ENCODE measurements at places on chromosomes 1 and 21.
A peak's percentile ranks its signal among the peaks of the same experiment; 100 is the strongest.

GRCh38 chr1:45753248-45754037, 3.0 kb upstream of the IPP start:
- no peak for DNase-seq

DNA sequence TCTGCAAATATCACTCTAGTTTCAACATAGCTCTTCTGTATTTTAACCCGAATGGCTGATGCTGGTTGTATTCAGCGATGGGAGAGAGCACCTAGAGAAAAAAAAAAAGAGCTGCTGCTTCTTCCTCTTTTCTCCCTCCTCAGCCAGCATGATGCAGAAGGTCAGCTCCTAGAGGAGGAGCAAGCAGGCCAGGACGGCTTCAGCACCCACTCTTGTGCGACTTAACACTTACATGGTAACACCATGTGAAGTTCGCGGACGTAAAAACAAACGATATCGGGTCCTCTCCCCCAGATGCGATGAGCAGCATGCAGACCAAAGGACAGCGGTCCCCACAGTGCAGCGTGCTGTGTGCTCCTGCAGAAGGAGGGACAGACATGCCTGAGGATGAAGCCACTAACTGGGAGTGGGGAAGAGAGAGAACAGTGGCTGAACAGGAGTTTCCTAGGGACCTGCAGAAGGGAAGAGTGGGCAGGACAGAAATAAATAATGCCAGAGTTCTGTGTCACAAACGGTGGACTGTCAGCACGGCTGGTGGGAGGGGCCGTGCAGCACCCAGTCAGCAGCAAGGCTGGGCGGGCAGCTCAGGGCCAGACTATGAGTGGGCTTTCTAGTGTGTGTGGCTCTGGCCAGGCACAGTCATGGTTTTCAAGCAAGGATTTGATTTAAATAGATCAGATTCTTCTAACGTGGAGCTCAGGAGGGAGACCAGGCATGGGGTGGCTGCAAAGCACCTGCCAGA, 11.4 kb upstream of the B3GALT5 start:
- DNase-seq, result no peak

DNA sequence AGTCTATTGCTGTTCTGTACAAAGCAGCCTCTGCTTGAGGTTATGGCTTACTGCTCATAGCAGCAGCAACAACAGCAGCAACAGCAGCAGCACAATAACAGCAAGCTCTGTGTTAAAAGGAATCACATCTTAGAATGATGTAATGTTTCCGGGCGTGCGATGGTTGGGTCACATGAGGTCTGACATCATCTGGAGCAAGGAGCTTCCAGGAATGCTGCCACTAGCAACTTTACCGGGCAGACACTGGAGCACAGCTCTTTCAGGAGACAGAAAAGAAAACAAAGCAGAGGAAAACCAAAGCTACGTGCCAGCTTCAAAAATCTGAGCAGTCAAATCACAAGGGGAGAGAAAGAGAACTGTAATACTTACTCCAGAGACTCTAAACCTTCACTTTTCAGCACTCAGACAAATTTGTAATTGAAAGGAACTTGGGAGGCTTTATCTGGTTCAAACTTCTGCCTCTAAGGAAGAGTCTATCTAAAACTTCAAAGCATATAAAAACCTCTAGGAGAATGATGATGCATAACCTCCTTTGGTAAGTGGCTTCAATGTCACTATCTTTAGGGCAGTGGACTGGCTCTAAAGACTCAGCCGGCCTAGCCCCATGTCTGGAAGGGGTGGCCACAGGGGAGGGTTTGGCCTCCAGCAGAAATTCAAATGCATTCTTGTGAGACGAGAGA, 28.3 kb upstream of the RAB3GAP2 start:
- peak; percentile 74 for DNase-seq

DNA sequence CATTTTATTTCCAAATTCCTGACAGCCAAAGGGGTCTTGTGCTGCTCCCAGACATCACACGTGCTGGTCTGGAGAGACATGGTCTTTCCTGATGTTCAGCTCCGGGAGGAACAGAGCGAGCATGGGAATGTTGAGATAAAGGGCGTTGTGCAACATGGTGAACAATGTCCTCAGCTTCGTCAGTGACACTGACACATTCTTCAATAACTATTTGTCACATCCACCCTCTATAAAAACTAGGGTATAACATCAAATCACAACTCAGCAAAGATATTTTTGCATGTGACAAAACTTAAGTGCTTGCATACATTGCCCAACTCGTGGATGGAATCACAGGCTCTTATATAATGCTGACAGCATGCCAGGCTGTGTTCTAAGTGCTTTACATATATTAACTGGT, 42.4 kb upstream of the GRHL3 start:
- no peak for DNase-seq

DNA sequence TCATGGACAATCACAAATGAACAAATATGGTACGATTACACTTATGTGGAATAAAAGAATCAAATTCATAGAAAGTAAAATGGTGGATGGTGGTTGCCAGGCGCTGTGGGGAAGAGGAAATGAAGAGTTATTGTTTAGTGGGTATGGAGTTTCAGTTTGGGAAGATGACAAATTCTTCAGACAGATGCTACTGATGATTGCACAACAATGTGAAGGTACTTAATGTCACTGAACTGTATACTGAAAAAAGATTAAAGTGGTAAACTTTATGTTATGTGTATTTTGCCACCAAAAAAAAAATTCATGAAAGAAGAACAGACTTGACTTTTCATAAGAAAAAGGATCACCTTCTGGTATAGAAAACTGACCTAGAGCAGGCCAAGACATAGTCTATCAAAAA, 745.6 kb upstream of the CXADR start:
- DNase-seq, result no peak

- DNase-seq, result no peak
These were observed 24.7 kb upstream of the KDM4A start for GRCh38 chr1:43625063-43625780.

- DNase-seq, result no peak
These were observed 2.2 kb downstream of the TMEM54 start for GRCh38 chr1:32898958-32899357.

DNA sequence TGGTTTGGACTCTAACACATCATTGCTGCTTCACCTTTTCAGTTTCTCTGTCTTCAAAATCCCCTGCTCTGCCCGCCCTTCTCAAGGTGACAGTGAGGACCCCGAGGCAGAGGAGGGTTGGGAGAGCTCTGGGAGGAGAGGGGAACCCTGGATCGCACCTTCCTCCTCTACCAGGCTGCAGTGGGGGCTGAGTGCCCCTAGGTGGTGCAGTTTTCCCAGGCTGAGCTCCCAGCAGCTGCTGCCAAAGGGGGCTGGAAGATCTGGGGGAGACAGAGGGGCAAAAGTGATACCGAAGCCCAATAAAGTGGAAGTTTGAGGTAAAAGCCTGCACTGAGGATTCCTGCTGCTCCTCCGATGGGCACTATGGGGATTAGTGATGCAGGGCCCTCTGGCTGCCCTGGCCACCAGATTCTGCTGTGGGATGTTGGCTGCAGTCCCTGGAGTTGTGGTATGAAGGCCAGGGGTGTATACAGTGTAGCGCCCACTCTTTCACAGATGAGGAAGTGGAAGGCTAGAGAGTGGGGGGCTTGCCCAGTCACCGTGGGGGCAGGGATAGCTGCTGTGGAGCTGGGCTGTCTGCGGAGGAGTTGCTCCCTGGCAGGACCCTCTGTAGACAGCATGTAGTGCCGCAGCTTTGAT, 40.7 kb upstream of the SCMH1 start:
- peak; percentile 68 for DNase-seq
